Endothelial cell (in vitro differentiated cells): ENCODE measurements at places on chromosomes 3 and 15. TPM values are rescaled to one million over a fixed set of nuclear protein-coding genes. Genes with fewer than 3 reads are reported as not detected.

- H3K4me3 ChIP-seq: no peak overlapping the region
- no peak overlapping the region for H3K27ac ChIP-seq
- no peaks in the 10 kb centered on the region for H3K36me3 ChIP-seq
- peaks cover 10% of the 10 kb centered on the region for H3K4me1 ChIP-seq
Measured at GRCh38 chr3:76566211-76566534, 473.7 kb upstream of the ROBO2 start.

DNA sequence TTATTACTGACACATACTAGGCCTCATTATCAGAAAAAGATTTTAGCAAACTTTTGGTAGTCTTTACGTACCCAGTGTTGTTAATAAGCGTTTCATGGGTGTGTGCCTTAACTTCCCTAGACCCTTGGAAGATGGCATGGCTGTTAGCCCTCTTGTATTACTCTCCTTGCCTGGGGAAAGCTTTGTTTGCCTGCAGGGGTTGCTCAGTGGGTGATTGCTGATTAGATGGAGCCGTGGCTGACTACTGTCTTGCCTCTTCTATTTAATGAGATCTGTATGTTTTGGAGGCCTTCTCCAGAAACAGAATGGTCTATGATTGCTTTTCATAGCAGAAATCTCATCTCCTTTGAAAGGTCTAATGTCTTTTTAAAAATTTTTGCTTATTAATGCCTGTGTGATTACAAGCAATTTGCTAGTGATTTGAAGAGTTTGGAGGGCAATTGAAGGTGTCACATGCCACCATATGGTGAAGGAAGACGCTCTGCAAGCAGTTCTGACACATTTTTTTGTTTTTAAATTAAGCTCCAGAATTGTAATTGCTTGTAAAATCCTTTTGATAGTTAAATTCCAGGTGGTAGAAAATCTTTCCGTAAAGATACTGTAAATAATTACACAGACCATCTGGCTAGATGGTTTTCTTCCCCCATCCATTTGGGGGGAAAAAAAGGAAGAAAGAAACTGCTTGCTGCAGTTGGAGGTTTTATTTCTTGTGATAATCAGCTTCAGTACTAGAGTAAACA is 11.4 kb upstream of the C3orf20 start:
- H3K4me1 ChIP-seq: no peaks in the 10 kb centered on the region
- no peak for DNase-seq
- no peak overlapping the region for H3K4me3 ChIP-seq
- H3K27me3 ChIP-seq: no peaks in the 10 kb centered on the region
- no peak overlapping the region for H3K27ac ChIP-seq
- peaks cover 39% of the 10 kb centered on the region for H3K36me3 ChIP-seq

- DNase-seq: no peak
- no peaks in the 10 kb centered on the region for H3K27me3 ChIP-seq
- peaks cover 11% of the 10 kb centered on the region for H3K4me1 ChIP-seq
- H3K27ac ChIP-seq: no peak overlapping the region
- no peak overlapping the region for H3K4me3 ChIP-seq
Measured at GRCh38 chr3:187261541-187261969, 30.0 kb downstream of the MASP1 start.

DNA sequence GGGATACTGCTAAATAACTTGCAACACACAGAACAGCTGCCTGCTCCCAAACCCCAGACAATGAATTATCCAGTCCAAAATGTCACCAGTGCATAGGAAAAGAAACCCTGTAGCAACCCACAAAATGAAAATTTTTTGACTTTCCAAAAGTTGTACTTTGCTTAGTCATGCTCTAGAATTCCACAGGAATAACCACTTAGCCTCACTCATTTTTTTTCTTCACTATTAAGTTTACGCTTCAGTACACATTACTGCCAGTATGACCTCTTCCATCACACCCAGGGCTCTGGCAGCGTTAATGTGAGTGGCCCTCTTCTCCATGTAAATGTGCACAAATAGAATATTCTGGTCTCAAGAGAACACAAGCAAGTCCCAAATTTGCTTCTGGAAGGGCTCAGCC is 259.8 kb downstream of the MAGI1 start:
- DNase-seq: no peak
- no peaks in the 10 kb centered on the region for H3K4me1 ChIP-seq
- H3K27me3 ChIP-seq: no peaks in the 10 kb centered on the region

DNA sequence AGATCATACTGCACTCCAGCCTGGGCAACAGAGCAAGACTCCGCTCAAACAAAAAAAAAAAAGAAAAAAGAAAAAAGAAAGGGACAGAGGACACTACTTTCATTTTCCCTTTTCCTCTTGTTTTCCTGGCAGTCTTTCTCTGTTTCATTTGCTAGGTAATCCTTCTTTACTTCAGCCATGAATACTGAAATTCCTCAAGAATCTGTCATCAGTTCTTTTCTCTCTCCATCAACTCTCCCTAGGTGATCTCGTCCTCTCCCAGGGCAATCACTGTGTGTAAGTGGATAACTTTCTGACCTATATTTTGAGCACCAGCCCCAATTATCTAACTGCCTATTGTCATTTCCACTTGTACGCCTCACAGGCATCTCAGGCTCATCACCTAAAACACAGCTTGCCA is 51.5 kb downstream of the TTC23 start:
- H3K36me3 ChIP-seq: peaks cover 30% of the 10 kb centered on the region
- no peak for DNase-seq
- no peak overlapping the region for H3K4me3 ChIP-seq
- no peaks in the 10 kb centered on the region for H3K4me1 ChIP-seq

- H3K4me1 ChIP-seq: no peaks in the 10 kb centered on the region
- H3K36me3 ChIP-seq: no peaks in the 10 kb centered on the region
- no peaks in the 10 kb centered on the region for H3K27me3 ChIP-seq
- H3K27ac ChIP-seq: no peak overlapping the region
- no peak for DNase-seq
Measured at GRCh38 chr3:2516762-2517441, 418.2 kb downstream of the CNTN4 start.

- H3K4me1 ChIP-seq: no peaks in the 10 kb centered on the region
- no peaks in the 10 kb centered on the region for H3K36me3 ChIP-seq
- no peak overlapping the region for H3K4me3 ChIP-seq
- H3K27me3 ChIP-seq: no peaks in the 10 kb centered on the region
- DNase-seq: no peak
Measured at GRCh38 chr15:95577927-95578326, 752.6 kb upstream of the NR2F2 start.

GRCh38 chr3:137588871-137589270 is 175.2 kb upstream of the SOX14 start:
- DNase-seq: no peak
- H3K27me3 ChIP-seq: peaks cover 2% of the 10 kb centered on the region
- no peaks in the 10 kb centered on the region for H3K4me1 ChIP-seq
- no peak overlapping the region for H3K27ac ChIP-seq
- peaks cover 6% of the 10 kb centered on the region for H3K36me3 ChIP-seq

The C3orf85 gene
- not detected for total RNA-seq

The CHRNB4 gene
- total RNA-seq: not detected
